ENCODE measurements at places on chromosomes 1 and 21. TPM values are rescaled to one million over a fixed set of nuclear protein-coding genes. Genes with fewer than 3 reads are reported as not detected.

- no peak for DNase-seq
These were observed 1.4 kb downstream of the CD1A start for GRCh38 chr1:158255656-158256055.

DNA sequence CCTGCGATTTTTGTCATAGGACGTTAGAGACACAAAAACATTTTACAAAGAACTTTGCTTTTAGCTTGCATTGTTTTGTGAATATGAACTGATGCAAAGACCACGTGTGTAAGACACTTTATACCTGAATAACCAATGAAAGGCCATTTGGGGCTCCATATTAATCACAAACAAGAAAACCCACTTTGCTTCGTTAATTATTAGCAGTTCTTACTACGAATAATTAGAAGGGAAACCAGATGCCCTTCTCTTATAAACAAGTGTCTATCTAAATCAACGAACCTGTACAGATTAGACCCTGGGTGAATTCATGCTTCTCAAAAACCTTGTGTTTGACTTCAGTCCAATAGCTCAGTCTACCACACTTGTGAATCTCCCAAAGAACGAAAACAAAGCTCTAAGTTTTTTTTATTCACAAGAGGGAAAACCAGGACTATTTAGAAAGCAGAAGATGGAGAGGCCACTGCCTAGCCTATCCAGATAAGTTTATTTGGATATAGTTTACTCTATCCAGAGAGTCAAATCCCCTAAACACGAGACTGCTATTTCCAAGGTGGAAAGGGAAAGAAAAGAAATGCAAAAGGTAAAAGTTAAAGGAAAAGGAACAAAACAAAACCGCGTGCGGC lies 897 bp downstream of the CYYR1 start:
- DNase-seq: no peak

DNA sequence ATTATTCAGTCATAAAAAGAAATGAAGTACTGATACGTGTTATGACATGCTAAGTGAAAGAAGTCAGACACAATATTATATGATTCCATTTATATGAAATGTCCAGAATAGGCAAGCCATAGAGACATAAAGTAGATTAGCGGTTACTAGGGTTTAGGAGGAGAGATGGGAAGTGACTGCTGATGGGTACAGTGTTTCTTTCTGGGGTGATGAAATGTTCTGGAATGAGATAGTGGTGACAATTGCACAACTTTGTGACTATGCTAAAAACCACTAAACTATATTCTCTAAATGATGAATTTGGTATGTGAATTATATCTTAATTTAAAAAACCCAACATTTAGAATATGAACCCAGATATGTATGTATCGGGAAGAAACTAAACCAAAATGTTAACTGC lies 27.6 kb downstream of the IPP start:
- peak; percentile 13 for DNase-seq

DNA sequence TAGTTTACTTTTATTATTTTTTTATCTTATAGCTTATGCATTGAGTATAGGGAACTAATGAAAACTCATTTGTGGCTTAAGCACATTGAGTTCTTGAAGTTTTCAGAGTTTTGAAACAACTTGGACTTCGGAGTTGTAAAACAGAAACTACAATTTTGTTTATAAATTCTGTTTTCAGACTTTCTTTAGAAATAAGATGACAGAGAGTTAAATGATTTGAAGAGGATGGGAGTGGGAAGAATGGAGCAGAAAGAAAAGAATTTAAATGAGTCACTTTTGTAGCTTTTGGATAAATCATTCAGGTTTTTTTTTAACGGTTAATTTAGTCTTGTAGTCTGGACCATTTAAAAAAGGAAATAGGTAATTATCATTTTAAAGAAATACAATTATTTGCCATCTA lies 32.3 kb downstream of the INKA2 start:
- DNase-seq: no peak

RPE65 gene
- not detected for total RNA-seq
